ENCODE measurements at places on chromosomes 16 and 17.

DNA sequence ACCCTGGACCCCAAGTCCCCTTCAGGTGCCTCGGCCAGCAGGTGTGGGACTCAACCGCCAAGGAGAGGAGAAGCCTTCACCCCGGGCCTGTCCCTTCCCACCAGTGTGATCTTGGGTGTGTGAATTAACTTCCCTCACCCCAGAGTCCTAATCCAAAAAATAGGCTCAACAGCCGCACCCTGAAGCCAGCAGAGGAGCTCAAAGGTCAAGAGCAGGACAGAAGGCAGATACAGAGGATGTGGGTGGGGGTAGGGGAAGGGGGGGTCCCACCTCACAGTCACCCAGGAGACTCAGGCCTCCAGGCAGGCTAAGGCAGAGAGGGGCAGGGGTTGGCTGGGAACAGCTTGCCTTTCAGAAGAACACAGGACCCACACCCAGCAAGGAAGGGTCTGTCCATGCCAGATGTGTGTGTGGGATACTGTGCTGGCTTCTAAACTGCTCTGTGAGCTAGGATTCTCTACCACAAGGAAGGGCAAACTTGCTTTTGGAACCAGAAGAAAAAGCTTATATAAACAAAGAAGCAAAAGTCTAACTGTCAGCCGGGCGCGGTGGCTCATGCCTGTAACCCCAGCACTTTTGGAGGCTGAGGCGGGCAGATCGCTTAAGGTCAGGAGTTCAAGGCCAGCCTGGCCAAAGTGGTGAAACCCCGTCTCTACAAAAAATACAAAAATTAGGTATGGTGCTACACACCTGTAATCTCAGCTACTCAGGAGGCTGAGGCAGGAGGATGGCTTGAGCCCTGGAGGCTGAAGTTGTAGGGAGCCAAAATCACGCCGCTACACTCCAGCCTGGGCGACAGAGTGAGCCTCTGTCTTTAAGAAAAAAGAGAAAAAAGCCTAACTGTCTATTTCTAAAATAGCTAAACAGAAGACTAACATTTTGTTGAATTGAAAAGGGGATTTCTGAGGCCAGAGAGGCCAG lies 4.6 kb downstream of the PIEZO1 start:
- no peak for DNase-seq

DNA sequence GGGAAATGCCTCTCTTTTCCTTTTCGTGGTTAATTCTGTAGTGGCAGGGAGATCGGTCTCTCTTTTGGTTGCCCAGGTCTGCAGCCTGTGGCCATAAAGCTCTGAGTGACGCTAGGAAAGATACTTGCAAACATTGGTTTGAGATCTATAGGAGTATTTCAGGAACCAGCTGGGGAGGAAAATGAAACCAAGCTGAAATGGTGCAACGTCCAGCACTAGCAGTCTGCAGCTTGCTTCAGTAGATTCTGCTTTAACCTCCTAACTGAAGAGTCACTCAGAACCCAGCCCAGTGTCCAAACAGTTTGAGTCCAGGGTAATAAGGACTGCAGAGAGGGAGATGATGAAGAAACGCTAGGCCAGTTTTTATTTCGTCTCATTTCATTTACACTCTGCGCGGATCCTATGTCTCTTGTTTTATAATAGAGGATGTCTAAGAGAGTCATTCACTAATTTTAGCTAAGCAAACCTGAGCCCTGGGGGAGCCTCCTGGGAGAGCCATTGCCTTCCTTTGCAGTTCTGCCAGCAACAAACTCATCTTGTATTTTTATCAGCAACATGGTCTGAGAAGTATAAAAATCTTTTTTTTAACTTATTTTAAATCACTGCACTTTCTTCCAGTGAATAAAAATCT lies 12.0 kb downstream of the SP2 start:
- DNase-seq = no peak

GRCh38 chr16:12586701-12587100 lies 217.0 kb downstream of the CPPED1 start:
- DNase-seq = no peak

GRCh38 chr17:16585796-16586195 lies 16.8 kb upstream of the ZNF287 start:
- DNase-seq = peak; percentile 27

DNA sequence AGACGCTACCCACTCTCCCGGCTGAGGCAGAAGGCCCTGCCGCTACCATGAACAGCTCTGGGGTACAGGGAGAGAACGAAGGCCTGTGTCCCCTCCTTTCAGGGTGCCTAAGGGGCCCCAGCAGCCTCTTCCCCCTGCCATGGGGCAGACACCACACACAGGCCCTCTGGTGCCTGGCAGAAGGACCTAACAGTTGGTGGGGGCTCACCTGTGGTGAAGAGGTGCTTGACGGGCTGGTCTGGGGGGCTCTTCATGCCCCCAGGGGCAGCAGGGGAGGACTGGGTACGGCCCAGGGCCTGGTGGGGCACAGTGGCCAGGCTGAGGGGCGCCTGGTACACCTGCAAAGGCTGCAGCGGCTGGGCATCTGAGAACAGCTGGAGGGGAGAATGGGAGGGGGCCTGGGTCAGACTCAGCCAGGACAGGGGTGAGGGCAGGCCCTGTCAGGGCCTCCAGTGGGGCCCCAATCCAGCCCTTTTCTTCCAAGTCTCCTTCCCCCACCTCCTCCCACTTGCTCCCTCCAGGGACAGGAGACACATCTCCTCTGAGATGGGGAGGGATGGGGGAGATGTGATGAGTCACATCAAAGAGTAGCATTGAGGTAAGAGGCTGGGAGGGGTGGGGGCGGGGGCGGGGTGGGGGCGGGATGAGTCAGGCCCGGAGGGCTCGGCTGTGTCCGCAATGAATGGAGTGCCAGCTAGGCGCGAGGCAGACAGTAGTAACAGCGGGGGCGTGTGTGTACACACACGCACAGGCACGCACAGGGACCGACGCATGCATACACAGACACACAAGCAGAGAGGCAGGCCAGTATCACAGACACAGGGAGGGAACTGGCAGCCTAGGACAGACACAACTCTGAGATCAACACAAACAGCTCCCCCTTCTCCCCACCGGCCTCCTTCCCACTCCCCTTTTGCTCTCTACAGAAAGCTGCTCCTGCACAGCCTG lies 16.1 kb downstream of the G6PC3 start:
- DNase-seq = no peak

DNA sequence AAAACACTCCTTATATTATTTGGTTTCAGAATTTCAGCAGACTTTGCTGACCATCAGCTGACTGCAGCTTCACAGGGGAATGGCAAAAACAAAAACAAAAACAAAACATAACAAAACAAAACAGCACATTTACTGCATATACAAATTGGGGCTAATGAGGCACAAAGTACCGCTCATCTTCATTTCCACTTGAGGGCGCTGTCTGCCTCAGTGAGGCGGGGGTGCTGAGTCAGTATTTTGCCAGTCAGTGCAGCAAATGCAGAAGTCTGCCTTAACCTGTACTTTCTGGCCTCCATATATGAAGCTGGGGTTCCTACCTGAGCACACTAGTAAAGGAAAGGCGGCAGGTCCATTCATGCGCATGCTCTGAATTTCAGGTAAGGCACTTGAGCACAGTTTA lies 13.5 kb upstream of the DYNLRB2 start:
- DNase-seq = peak; percentile 25

GRCh38 chr16:87431926-87432325 lies 39.8 kb downstream of the MAP1LC3B start:
- DNase-seq = no peak

GRCh38 chr16:79862601-79863000 lies 262.1 kb upstream of the MAF start:
- no peak for DNase-seq

DNA sequence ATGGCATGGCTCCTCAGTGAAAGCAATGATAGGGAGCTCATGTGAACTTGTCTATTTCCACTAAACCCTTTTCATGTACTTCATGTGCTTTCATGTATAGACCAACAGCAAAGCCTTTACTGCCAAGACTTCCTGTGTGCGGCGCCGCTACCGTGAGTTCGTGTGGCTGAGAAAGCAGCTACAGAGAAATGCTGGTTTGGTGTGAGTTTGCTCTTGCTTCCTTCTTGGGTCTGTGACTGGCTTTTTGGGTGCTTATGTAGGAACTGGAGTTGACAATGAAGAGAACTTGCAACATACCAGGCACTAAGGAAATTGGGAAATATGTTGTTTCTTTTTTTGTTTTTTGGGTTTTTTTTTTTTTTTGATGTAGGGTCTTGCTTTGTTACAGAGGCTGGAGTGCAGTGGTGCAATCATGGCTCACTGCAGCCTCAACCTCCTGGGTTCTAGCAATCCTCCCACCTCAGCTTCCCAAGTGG lies 5.7 kb downstream of the SNX11 start:
- no peak for DNase-seq

GRCh38 chr16:82609140-82609539 lies 17.6 kb upstream of the CDH13 start:
- no peak for DNase-seq

DNA sequence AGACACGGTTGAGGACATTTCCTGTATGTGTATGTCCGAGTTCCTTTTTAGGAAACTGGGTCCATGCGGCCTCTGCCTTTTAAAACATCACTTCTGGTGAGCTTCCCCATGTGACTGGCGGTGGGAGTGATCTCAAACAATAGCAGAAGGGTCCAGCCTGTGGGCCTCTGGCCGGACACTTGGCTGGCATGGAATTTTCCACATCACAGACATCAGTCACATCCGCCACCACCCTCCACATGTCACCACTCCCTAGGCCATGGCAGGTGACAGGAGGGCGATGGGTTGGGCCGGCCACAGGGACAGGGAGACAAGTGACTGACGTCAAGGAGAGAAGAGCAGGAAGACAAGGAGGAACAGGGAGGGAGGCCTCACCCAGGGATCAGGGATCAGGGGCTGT lies 83.7 kb downstream of the DNAH17 start:
- peak; percentile 36 for DNase-seq

All from colonic mucosa (tissue), 4 donors.